ENCODE measurements at places on chromosomes 6 and 20. TPM values are rescaled to one million over a fixed set of nuclear protein-coding genes. Genes with fewer than 3 reads are reported as not detected.

DNA sequence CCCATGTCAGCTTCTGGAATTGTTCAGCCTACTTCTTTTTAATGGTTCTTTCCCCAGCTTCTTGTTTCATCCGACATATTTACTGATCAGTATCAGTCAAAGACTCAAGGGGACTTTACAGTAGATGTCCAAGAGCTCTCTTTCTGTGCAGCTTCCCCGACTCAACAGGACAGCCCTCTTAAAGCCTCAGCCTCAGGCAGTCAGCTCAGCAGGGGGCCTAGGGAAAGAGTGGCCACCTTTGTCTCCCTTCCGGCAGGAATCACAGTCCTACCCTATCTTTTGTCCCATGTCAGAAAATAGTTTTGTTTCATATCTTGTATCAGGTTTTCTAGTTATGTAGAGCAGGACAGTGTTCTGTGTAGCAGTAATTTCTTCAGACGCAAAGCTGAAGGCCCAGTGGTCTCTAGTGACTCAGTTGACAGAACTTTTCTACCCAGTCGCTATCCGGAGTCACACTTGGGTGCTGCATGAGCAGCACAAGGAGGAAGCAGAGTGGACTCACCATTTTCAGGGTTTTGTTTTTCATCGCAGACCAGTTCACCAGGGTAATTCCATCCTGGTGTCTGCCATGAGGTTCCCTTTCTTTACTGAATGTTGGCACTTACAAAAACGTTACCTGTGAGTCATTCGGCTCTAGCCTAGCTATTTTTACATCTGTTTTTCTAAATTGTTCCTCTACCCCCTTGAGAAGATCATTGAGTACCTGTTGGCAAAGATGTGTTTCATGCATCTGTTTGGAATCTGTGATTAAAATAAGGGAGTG is 47.7 kb downstream of the SPATA2 start:
- no peak overlapping the region for H3K27ac ChIP-seq
- H3K4me1 ChIP-seq, result peaks cover 10% of the 10 kb centered on the region
- DNase-seq, result no peak
- H3K36me3 ChIP-seq, result peaks cover 20% of the 10 kb centered on the region

GRCh38 chr6:20309186-20309585 is 92.5 kb upstream of the E2F3 start:
- H3K36me3 ChIP-seq, result no peaks in the 10 kb centered on the region
- H3K4me3 ChIP-seq, result no peak overlapping the region
- H3K27ac ChIP-seq, result no peak overlapping the region
- H3K27me3 ChIP-seq, result no peaks in the 10 kb centered on the region

DNA sequence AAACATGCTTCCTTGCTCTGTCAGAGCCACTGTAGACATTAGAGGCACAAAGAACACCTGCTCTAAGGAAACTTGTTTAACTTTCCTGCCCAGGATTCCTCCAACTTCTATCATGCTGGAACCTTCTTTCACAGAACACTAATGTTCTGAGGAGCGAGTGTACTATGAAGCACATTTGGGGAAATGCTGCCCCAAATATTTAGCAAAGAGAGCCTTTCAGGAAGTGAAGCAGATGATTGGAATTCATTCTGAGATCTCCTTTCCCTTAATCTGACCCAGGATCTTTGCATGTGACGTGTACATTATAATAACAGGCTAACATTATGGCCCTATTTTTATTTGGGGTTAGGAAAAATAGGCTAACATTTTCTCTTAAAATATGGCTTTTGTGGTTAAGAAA is 21.0 kb upstream of the FYN start:
- H3K4me1 ChIP-seq, result peaks cover 15% of the 10 kb centered on the region
- H3K27me3 ChIP-seq, result no peaks in the 10 kb centered on the region
- no peak for DNase-seq
- no peak overlapping the region for H3K4me3 ChIP-seq
- H3K27ac ChIP-seq, result peak overlapping the region; percentile 14

GRCh38 chr6:17705778-17706579 is 746 bp downstream of the NUP153 start:
- H3K36me3 ChIP-seq, result no peaks in the 10 kb centered on the region
- no peaks in the 10 kb centered on the region for H3K27me3 ChIP-seq
- H3K4me1 ChIP-seq, result peaks cover 33% of the 10 kb centered on the region
- H3K27ac ChIP-seq, result peak overlapping the region; percentile 93
- peak overlapping the region; percentile 89 for H3K4me3 ChIP-seq

- DNase-seq, result no peak
- H3K36me3 ChIP-seq, result no peaks in the 10 kb centered on the region
- no peak overlapping the region for H3K4me3 ChIP-seq
- H3K27ac ChIP-seq, result no peak overlapping the region
- H3K27me3 ChIP-seq, result no peaks in the 10 kb centered on the region
These were observed 23.2 kb upstream of the RNF146 start for GRCh38 chr6:127243501-127243900.

- H3K4me3 ChIP-seq, result no peak overlapping the region
- H3K27me3 ChIP-seq, result no peaks in the 10 kb centered on the region
- no peak overlapping the region for H3K27ac ChIP-seq
- H3K36me3 ChIP-seq, result no peaks in the 10 kb centered on the region
- no peak for DNase-seq
These were observed 1.8 kb downstream of the ZNF831 start for GRCh38 chr20:59165396-59165795.

DNA sequence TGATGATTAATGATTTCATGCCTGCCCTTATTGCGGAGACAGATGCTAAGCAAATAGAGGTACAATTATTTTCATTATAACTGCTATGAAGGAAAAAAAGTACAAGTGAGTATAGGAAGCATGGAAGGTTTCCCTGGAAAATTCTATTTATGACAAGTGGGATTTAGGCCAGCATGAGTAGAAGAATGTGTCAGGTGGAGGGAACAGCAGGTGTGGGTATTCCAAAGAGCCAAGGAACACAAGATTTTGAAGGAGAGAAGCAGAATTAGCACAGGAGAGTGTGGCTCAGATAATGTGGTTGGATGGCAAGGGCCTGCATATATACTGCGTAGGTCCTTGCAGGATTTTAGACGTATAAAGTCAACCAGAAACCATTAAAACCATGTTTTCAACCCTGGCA is 11.4 kb downstream of the PLCB1 start:
- no peak for DNase-seq
- H3K27me3 ChIP-seq, result peaks cover 5% of the 10 kb centered on the region
- H3K27ac ChIP-seq, result no peak overlapping the region
- no peak overlapping the region for H3K4me3 ChIP-seq

DNA sequence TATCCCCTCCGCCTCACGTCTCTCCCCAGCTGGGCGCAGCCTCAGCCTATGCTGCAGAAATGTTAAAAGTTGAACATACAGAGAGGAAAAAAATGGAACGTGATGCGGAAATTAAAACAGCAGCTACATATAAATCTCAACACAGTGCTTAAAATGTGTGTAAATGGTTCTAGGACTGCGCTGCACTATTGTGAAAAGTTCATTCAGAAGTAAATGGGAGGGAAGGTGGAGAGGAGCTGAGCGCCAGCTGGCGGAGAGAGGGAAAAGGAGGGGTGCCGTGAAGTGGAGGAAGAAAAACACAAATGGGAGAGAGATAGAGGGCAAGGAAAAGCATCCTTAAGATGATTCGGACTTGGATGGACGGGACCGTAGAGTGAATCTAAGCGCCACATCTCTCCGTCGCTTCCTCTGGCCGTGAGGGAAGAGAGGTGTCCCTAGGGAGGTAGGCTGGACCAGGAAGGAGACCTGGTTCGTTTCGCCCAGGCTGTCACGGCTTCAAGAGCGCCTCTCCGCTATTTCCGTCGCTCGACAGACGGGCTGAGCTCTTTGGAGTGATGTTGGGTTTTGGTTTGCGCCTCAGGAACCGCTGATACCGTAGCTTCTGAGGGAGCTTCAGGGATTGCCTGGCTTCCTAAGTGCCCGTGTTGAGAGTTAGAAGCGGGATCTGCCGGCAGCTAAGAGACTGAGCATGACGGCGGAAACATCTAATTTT is 113.7 kb downstream of the TRIM27 start:
- H3K4me3 ChIP-seq, result peak overlapping the region; percentile 62
- DNase-seq, result no peak
- H3K27me3 ChIP-seq, result peaks cover 57% of the 10 kb centered on the region
- no peak overlapping the region for H3K27ac ChIP-seq
- peaks cover 14% of the 10 kb centered on the region for H3K4me1 ChIP-seq

- H3K27ac ChIP-seq, result no peak within 1 kb of the TSS
- H3K4me3 ChIP-seq, result no peak within 1 kb of the TSS
- H3K4me1 ChIP-seq, result no peaks in the 10 kb centered on the region
- peaks cover 20% of the 10 kb centered on the region for H3K27me3 ChIP-seq
- H3K36me3 ChIP-seq, result no peaks in the 10 kb centered on the region
- peak; percentile 83 for DNase-seq
These were observed at the start of gene NPBWR2 for GRCh38 chr20:64106981-64107735. Gene NPBWR2 (minus strand): TSS chr20:64107565. CDS start chr20:64106831, 734 bp downstream.

DNA sequence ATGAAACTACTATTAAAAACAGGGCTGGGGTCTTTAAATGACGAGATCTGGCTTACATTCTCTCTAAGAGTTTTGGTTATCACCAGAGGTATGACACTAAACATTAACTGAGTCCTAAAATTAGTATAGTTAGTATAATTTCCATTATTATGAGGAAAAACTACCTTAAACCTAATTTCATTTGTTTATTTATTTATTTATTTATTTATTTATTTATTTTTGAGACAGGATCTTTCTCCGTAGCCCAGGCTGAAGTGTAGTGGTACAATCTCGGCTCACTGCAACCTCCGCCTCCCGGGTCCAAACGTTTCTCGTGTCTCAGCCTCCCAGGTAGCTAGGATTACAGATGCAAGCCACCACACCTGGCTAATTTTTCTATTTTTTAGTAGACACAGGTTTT is 85.5 kb downstream of the RNGTT start:
- H3K4me3 ChIP-seq, result no peak overlapping the region
- H3K4me1 ChIP-seq, result peaks cover 7% of the 10 kb centered on the region
- no peak for DNase-seq
- no peaks in the 10 kb centered on the region for H3K36me3 ChIP-seq
- H3K27ac ChIP-seq, result no peak overlapping the region

DNA sequence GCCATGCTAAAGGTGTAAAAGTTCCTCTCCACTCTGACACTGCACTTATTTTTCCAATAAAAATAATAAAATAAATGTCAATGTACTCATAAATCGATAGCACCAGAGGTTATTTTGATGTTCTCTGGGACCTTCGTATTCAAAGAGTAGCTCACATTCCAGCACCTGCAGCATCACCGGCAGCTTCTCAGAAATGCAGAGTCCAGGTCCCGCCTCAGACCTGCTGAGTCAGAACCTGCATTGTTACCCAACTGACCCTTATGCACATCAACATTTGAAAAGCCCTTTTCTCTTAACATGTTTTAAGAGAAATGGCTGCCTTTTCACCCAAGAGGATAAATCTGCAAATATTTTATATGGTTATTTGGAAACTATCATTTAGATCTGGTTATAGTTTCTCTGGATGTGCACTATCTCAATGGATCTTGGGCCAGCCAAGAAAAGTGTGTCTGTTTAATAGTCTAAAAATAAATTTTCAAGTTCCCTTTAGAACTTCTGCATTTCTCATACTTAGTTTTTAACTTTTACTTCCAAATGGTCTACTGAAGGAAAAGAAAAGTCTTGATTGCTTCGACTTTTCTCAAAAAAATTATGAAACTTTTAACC is 216.2 kb upstream of the PRDM1 start:
- no peak overlapping the region for H3K4me3 ChIP-seq
- no peaks in the 10 kb centered on the region for H3K36me3 ChIP-seq
- H3K4me1 ChIP-seq, result no peaks in the 10 kb centered on the region

The SLC35B3 gene
- 27.5 TPM for total RNA-seq

DNA sequence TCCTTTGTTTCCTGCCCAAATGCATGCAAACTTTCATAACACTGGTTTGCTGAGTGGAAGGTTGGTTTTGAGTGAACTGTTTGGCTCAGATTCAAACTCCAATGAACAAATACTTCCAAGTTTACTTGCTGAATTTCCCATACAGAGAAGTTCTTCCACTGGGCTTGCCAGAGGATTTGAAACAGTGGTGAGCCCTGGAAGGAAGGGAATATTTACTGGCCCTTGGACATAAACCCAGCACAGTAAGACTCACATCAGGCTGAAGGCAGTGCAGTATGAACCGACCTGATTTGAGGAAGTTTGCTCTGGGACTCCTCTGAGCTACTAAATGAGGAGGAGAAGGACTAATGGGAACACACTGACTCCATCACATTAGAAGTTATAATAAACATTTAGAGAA is 3.8 kb downstream of the TRAF3IP2 start:
- no peak for DNase-seq
- peaks cover 45% of the 10 kb centered on the region for H3K4me1 ChIP-seq
- H3K27me3 ChIP-seq, result no peaks in the 10 kb centered on the region
- H3K36me3 ChIP-seq, result peaks cover 21% of the 10 kb centered on the region
- no peak overlapping the region for H3K4me3 ChIP-seq

DNA sequence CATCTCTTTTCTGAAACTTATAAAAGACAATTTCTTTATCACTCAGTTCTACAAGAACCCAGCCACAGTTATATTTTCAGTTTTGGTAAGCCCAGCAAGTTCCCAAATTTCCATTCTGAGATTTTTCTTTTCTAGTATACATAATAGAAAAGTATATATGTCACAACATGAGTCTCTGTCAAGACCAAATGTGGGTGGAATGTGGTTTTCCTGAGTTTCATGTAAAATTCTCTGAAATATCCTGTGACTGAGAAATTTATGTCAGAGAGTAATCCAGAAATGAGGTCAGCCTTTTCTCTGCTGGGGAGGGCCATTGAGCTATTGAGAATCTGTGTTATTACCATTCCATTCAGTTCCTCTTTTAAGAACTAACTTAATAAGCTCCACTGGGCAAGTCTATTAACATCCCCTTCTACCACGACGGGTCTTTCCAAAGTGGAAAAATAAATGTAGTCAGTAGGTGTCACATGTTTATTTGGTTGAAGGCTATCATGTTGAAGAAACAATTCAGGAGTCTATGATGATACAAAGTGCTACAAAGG is 100.7 kb upstream of the HMGN3 start:
- no peak overlapping the region for H3K27ac ChIP-seq
- H3K27me3 ChIP-seq, result no peaks in the 10 kb centered on the region
- H3K4me3 ChIP-seq, result no peak overlapping the region
- no peaks in the 10 kb centered on the region for H3K36me3 ChIP-seq

DNA sequence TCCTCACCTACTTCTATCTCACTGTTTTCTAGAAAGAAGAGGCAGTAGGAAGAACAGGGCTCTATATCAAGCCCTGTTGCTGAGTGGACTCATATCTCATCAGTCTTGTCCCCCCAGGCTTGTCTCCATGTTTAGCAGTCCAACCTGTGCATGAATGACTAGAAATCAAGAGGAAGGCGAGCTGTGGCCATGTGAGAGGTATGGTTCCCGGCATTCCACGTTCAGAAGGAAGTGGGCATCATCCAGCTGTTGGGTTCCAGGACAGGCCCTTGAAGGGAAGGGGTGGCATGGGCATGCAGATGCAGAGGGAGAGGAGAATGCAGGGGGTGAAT is 176.6 kb downstream of the MRPL14 start:
- no peaks in the 10 kb centered on the region for H3K27me3 ChIP-seq
- no peaks in the 10 kb centered on the region for H3K4me1 ChIP-seq
- H3K36me3 ChIP-seq, result no peaks in the 10 kb centered on the region
- no peak for DNase-seq

DNA sequence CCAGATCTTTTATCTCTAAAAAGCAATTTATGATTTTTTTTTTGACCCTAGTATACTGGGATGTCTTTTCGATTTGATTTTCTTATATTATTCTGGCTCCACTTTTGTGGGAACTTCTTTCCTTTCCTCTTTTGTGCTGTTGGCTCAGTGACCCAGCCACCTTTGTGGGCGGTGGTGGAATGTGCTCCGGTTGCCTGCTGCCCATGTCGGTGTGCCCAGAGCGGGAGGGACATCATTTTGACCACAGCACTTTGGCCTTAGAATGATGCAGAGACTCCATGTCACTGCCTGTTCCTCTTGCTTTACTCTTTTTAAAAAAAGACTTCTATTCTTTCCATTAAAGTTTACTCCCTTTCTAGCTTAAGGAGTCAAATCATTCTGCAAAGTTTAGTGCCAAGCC is 198.0 kb downstream of the FARS2 start:
- H3K27ac ChIP-seq, result no peak overlapping the region
- H3K27me3 ChIP-seq, result no peaks in the 10 kb centered on the region
- no peaks in the 10 kb centered on the region for H3K36me3 ChIP-seq
- no peak overlapping the region for H3K4me3 ChIP-seq
- DNase-seq, result no peak

The WFDC5 gene
- total RNA-seq, result not detected

The TGM2 gene
- 78.2 TPM for total RNA-seq

Measured in osteoblast (primary cell).